ENCODE measurements at places on chromosomes 11 and 22.

GRCh38 chr22:49719046-49719445, 108.6 kb downstream of the BRD1 start:
- no peak for DNase-seq

- no peak for DNase-seq
Observed at GRCh38 chr11:130737866-130738431, 178.3 kb downstream of the SNX19 start.

DNA sequence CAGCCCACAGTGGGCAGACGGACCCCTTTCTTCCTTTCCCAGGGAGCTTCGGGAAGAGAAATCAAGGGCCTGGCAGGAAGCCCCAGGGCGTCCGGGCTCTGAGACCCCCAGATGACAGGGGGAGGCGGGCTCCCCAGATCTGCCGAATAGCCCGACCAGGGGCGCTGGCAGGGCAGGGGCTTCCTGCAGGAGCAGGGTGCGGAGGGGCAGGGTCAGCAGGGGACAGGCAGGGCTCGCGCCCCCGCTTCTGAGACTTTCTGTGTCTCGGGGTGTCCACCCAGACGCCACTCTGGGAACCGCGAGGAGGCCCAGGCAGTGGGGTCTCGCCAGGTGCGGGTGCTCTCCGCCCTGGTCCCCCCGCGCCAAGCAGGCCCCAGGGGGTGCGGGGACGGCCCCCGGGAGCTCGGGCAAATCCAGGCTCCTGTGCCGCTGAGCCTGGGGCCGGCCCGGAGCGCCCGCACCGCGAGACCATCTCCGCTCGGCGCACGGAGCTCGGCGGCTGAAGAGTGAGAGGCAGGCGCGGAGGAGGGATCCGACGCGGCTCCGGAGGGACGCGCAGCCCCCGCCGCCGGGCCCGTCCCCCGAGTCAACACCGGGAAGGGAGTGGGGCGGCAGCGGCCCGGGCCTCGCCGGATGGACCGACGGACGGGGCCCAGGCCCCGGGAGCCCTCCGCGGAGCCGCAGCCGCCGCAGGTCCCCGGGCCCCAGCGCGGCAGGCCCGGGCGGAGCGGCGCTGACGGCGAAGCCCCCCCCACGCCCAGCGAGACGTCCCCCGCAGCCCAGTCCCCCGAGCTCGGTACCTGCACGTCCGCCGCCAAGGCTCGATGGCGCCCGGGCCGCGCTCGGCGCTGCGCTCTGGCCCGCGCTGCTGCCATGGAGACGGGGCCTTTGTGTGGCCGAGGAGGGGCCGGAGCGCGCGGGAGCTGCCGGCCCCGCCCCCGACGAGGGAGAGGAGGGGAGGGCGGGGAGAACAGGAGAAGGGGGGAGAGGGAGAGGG, at the start of gene PLXNB2:
PLXNB2 (minus strand) TSS at position 894 of the 997 bp plus-strand sequence. CDS start 17,062 bp downstream, outside the sequence.
- peak; percentile 89 for DNase-seq

DNA sequence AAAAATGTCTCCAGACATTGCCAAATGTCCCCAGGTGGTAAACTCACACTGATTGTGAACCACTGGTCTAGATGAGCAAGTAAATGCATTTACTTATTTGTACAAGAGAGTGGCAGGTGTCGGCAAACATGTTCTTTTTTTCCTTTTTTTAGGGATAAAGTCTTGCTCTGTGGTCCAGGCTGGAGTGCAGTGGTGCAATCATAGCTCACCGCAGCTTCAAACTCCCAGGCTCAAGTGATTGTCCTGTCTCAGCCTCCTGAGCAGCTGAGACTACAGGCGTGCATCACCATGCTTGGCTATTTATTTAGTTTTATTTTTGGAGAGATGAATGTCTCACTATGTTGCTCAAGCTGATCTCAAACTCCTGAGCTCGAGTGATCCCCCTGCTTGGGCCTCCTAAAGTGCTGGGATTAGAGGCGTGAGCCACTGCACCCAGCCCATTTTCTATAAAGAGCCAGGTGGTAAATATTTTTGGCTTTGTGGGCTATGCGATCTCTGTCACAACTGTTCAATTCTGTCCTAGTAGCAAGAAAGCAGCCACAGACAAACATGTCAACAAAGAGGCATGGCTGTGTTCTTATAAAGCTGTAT, 1.4 kb downstream of the VPREB1 start:
- DNase-seq, result no peak

- DNase-seq, result no peak
Observed at GRCh38 chr11:73402834-73403185, 26.6 kb downstream of the RELT start.

DNA sequence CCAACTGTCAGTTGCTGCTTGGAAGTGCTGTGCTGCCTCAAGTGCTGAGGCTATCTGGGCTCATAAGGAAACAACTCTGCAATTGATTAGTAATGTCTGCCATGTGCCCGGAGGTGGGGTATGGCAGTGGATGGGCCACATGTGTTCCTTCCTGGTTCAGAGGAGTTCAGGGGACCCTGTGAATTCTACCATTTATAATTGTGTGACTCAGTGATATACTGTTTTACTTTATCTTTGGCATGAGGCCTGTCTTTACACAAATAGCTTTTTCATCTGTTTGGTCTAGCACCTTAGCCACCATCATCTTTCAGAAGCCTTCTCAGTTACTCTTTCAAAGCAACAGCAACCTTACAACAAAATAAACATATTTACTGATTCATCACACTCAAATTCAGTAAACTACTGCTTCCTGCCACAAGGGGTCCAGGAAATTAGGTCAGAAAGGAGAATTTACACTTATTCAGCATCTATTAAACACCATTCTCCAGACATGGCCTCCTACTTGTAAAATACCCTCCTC, 20.9 kb downstream of the DKK3 start:
- DNase-seq, result no peak

GRCh38 chr11:114059278-114059983, at the start of gene ZBTB16:
Gene ZBTB16, plus strand, starts transcription at chr11:114059711. Its CDS starts 3,590 bp downstream, at chr11:114063301.
- DNase-seq, result no peak

Measured in HuH-7.5 (cell line).